Right renal pelvis (tissue), 4 donors: ENCODE measurements at places on chromosomes 7 and 10. TPM values are rescaled to one million over a fixed set of nuclear protein-coding genes. Genes with fewer than 3 reads are reported as not detected.

DNA sequence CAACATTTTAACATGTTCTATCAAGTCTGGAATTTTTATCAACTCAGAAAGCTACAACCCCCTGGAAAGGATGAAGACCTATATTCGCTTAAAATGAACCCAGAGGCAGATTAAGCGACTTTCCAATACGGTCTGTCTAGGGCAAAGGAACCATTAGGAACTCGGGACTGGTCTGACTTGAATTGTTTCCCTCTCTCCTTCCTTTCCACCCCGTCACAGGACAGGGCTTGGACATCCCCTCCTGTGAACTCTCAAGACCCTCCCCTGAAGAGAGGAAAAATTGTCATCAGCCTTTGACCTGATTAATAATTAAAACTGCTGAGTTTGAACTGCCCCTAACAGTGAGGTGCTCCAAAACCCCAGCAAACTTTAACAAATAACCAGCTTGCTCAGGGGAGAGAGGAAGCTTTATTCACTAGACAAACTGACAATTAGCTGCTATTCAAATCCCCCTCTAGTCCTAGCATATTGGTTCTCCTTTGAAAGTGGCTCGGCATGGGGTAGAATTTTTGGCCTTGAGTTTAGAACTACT is 22.6 kb upstream of the SLF2 start:
- no peak for DNase-seq

- DNase-seq = no peak
Measured at GRCh38 chr7:96539471-96539870, 170.2 kb downstream of the SEM1 start.

DNA sequence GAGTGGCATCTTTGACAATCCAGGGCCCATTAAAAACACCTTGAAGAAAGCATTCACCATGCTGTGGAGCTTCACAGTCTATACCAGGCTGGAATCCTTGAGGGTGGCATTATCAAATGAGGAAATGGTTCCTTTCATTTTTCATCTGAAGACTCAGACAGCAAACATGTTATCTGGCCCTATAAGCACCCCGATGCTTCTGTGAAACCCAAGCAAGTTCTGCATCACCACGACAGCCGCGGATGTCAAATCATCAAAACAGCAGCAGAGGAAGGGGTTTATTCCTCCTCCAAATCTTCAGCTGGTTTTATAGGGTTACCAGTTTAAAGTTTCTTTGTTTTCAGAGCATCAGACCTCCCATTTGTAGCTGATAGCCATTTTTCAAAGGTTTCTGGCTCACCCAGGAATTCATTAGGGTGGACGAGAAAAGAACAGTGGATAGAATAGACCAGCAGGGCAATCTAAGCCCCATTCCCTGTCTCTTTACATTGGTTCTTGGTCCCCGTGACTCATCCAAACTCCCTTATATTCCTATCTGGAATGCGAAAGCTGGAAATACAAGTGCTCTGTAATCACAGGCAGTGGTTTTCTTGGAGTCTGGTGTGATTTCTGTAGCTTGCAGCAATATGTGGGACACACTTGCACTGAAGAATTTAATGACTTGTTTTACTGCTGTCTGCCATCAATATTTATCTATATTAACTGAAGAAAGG is 217.9 kb downstream of the SKAP2 start:
- DNase-seq = no peak

LYZL1 gene
- polyA plus RNA-seq = not detected

SPDYE16 gene
- polyA plus RNA-seq = 2.3 TPM
